Left kidney (tissue), 8 donors: ENCODE measurements at places on chromosomes 13 and 19. TPM values are rescaled to one million over a fixed set of nuclear protein-coding genes. Genes with fewer than 3 reads are reported as not detected.

The FGF21 gene
- not detected for polyA plus RNA-seq

- DNase-seq, result no peak
Observed at GRCh38 chr13:23794267-23795161, 94.7 kb downstream of the MIPEP start.

GRCh38 chr19:53896682-53897081, 12.4 kb upstream of the CACNG7 start:
- no peak for DNase-seq

The GARIN5B gene
- polyA plus RNA-seq, result 0.17 TPM

The GTF2F1 gene
- polyA plus RNA-seq, result 69.9 TPM

- no peak for DNase-seq
Observed at GRCh38 chr13:95256091-95256490, 45.2 kb downstream of the ABCC4 start.
